ENCODE measurements at places on chromosomes 7 and 10. TPM values are rescaled to one million over a fixed set of nuclear protein-coding genes. Genes with fewer than 3 reads are reported as not detected.

Gene TMEM196
- total RNA-seq: not detected

Gene INMT
- total RNA-seq: 219 TPM

Gene GBX1
- total RNA-seq: not detected

Gene MPLKIP
- total RNA-seq: 18.2 TPM

Gene SLC18A3
- not detected for total RNA-seq

Gene NYAP1
- 0.81 TPM for total RNA-seq

Gene NODAL
- total RNA-seq: not detected

Gene WNT2
- 9.9 TPM for total RNA-seq

Gene EEF1AKMT2
- 25.3 TPM for total RNA-seq

Gene FBXL13
- total RNA-seq: 3.4 TPM

Gene CRYGN
- total RNA-seq: 0.16 TPM

Data from fibroblast of the aortic adventitia (primary cell).